KBM-7 (cell line): ENCODE measurements at places on chromosomes 13 and 19.

DNA sequence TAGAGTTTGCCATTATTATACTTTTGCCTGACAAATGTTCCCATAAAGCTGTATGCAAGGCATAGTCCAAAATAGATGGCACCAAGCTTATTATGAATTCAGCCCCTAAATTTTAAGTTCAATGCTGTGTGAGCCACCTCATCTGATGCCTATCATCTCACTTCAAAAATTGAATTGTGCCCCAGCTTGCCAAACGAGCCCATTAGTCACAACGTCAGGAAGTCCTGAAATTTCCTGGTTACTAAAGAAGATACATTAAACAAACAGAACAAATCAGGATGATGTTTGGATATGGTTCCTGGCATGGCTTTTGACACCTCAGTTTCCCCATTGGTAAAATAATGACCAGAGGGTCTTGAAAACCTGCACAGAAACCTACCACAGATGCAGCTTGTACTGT, 147.5 kb upstream of the SOX21 start:
- no peak for DNase-seq

DNA sequence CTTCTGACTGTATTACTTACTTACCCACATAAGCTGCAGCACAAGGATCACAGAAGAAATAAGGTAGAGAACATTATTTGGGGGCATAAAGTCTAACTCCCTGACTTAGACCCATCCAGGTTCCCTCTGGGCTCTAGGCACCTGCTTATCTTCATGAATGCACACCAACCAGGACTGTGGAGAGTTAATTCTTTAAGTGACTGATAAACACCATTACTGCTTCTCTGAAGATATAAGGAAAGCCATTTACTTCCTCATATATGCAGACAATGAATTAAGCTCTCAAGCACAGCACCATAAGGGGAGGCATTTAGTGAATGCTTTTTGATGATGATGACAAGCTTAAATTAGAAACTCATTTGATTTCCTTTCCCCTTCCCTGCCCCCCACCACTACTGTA, 22.5 kb downstream of the OBI1 start:
- DNase-seq: peak; percentile 23

GRCh38 chr19:4052114-4052992, 14.3 kb downstream of the ZBTB7A start:
- no peak for DNase-seq

GRCh38 chr19:41353466-41354342, at the start of gene TGFB1:
TSS of gene TGFB1 (minus strand) at chr19:41353922. CDS start at chr19:41353044, 878 bp downstream.
- peak; percentile 85 for DNase-seq

DNA sequence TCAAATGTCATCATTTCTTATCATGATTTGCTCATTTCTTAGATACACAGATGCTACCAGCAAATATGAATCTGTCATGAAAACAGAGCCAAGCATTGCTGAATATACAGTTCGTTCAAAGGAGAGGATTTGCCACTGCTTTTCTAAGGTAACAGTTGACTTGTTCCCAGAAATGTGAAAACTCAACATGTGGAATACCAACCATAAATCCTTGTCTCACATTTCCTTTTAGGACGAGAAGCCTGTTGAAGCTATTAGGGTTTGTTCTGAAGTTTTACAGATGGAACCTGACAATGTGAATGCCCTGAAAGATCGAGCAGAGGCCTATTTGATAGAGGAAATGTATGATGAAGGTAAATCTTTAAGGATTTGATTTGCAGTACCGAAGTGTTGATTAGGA, 86.7 kb downstream of the DNAJC3 start:
- DNase-seq: no peak

DNA sequence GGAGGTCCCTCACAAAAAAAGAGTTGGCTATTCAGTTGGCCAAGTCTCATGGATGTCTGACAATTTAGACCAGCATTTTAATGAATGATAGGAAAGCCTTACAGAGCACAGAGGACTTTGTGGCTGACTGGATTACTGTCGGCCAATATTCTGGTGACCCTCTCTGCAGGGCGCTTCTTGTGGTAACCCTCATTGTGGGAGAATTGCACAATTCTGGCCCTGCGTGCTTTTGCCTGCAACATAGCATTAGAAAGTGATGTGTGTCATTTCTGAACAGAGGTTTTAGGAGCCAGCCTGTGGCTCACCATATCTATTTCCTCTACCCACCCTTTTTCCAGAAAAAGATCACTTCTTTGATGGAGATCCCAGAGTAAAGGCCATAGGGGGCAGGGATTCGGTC, 71.4 kb downstream of the EFNB2 start:
- DNase-seq: peak; percentile 69
